ENCODE measurements at places on chromosomes 11 and 22. TPM values are rescaled to one million over a fixed set of nuclear protein-coding genes. Genes with fewer than 3 reads are reported as not detected.

Gene LGR4
- total RNA-seq = 32.0 TPM

GRCh38 chr22:46150655-46151477 is 540 bp downstream of the PPARA start:
- DNase-seq = no peak

- no peak for DNase-seq
Observed at GRCh38 chr11:94997437-94997836, 23.9 kb downstream of the KDM4D start.

Gene GNG3
- not detected for total RNA-seq

DNA sequence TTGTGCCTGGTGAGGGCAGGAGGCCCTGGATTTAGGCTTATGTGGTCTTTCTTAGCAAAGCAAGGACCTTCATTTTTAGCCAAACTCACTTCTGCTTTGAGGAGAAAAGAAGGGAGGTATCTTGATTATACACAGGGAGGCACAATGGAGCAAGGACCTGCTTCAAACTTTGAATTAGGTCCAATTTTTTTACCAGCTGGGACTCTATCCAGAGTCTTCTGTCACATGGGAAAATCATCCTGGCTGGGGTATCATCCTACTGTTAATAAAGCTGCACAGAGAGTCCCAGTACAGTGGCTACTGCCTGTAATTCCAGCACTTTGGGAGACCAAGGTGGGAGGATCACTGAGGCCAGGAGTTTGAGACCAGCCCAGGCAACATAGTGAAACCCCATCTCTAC is 87.8 kb downstream of the CWC15 start:
- DNase-seq = no peak

DNA sequence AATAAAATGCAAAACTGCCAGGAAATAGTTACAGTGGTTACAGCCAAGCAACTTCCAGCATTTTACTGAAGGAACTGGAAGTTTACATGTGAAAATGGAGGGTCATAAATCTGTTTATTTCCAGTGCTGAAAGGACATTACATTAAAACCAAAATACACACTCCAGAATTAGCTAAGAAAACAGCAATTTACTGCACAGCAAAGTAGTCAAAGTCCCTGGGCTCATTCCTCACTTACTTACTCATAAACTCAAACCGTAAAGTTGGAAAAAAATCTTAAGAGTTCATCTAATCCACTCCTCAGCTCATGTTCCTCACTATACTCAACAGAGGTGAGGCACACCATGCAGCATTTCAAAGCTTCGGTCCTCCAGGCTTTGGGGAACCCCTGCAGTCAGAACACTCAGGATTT is 17.4 kb downstream of the CTSC start:
- no peak for DNase-seq

DNA sequence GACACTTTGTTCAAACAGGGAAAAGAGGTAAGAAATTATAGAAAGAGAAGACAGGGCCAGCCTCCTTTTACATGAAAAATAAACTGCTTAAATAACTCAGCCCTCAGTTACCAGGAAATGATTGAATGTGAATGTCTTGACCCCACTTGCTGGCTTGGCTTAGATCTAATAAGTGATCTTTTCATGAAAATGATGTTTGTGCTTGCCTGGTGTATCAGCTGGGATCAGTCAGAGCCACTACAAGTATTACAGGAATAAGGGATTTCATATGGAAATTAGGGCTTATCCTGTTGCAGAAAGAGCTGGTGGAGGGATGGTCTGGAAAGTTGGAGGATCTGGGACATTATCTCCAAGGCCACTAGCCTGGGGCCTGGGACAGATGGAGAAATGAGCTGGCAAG is 51.8 kb downstream of the COMMD9 start:
- DNase-seq = no peak

DNA sequence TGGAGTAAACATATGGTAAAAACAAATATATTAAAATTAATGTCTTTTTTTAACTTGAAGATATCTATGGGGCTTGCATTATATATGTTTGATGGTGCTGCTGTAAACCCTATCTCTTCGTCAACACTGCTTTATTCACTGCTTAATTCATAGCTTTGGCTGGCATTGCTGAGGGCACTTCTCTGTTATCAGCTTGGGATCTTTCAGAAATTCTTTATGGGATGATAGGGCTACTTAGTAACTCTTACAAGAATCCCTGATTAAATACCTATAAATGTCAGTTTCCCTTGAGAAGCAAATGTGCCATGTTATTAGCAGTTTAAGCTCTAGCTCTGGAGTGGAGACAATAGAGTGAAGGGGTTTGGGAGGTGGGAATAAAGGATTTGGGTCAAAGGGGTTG is 112.3 kb downstream of the SWAP70 start:
- DNase-seq = no peak

- DNase-seq = no peak
Observed at GRCh38 chr11:65008016-65008415, 5.9 kb upstream of the ARL2 start.
